Stimulated activated CD4-positive, alpha-beta T cell treated with anti-CD3 and anti-CD28 coated beads, Interleukin-1b, Interleukin-23, amount 100 ng/mL, for 4 hours (primary cell): ENCODE measurements at places on chromosomes 12 and 14.

DNA sequence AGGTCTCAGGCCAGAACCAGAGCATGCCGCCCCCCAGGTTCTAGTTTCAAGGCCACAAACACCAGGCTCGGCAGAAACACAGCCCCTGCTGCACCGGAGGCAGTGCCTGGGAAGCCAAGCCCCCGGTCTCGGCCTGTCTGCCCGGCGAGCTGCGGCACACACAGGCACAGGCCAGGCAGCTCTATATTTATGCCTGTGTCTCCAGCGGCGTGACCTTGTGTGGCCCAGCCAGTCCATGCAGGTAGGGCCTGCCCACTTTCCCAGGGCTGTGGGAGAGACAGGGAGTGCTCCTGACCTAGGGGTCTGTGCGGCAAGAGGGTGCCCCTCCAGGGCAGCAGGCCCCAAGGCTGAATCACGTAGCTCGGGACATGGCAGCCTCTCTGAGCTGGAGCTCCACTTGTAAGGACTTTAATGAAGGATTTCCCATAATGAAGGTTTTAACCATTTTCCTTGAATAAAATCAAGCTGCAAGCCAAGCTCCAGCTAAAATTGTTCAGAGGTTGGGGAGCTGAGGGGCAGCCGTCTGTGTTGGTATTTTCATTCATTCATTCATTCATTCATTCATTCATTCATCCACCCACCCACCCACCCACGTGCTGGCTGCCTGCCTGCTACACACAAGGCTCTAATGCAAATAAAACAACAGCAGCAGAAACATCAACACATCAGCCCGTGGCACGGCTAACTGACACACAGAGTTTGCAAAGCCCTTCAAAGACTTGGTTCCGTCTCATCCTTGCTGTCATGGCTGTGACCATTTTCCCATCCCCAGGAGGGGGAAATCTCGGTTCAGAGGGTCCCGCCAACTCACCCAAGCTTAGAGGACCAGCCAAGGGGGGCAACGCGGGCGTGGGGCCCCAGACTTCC lies 92.0 kb downstream of the RFLNA start:
- no peak for DNase-seq

DNA sequence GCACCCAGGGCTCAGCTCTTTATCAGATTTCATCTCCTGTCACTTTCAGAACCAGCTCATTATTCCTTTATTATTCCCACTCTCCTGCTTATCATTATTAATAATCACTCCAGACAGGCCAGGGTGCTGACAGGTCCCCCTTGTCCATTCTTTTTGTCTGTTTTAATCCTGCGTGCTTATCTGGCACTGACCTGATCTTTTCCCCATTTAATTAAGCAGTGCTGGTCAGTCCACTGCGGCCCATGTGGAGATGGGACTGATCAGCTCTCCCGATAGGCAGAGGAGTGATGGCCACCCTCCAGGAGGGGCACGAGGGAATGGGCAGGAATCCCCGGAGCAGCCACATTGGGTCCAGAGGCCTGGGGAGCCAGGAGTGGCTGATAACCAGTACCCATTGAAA lies 55.5 kb upstream of the GPATCH2L start:
- no peak for DNase-seq

GRCh38 chr12:1605129-1606020 lies 11.0 kb upstream of the FBXL14 start:
- peak; percentile 54 for DNase-seq

- DNase-seq: no peak
Observed at GRCh38 chr12:109961612-109962011, 34.6 kb downstream of the GIT2 start.

DNA sequence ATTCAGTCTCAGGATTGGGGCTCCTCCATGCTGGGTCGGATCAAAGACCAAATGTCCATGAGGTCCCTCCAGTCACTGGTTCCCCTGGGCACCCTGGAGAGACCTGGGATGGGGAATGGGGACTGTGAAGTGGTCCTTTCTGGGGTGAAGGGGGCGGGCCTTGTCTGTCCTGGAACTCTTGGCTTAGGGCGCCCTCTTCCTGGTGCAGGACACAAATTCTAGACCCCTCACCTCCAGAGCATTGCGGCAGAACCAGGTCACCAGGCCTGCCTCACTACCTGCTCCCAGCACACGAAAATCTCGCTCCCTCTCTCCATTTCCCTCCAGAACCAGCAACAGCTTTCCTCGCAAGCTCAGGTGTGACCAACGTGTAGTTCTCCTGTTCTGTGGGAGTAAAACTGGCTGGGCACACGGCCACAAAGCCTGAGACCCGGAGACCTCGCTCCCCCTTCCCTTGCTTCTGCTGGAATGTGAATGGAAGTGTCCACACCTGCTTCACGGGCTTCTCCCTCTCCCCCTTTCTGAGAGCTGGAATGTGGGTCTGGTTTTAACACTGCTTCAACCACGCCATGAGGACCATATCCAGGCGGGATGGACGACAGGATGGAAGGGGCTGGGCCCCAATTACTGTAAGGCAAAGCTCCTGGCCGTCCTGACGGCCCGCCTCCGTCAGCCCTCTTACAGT lies 112.7 kb downstream of the SCARB1 start:
- no peak for DNase-seq

DNA sequence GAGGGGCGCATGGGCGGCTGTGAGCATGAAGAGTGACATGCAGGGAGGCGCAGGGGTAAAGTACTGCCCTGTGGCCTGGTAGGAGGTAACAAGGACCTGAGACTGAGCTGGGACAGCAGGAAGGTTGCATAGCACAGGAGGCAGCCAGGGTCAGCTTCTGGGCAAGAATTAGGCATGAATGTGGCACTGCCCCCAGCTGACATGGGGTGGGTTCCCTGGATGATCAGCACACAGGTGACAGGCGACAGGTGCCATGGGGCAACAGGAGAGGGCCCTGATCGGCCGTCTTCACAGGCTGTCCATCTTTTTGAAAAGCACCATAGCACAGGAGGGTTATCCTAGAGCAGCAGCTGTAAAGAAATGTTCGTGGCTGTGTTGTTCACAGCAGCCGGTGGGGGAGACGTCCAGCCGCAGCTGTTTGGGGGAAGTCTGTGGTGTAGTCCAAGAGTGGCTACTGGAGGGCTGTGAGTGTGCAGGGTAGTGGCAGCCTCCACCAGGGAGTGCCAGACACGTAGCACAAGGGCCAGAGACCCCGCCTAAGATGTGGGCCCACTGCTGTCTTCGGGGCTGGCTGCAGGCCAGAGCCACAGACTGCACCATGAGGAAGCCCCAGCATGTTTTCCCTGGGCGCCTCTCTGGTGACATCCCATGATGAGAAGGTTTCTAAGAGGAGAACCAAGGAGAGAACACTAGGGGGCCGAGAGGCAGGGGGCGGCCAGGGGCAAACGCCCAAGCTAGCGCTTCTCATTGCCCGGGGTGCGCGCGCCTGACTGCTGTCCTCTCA lies 8.4 kb downstream of the CLBA1 start:
- no peak for DNase-seq

DNA sequence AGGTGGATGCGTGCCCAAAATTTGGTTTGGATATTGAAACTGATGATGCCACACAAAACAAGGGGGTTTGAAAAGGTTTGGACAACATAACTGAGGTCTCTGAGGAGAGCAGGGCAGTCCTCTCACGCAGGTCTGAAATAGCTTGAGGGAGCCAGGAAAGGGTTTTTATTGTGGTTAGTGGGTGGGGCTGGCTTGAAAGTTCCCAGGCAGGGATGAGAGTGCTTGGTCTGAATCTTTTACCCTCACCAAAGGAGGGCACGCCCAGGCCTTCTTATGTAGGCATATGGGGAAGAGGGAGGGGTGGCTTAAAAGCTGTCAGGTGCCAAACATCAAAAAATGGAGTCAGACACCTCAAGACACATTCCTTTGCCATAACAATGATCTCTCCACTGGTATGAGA lies 493.1 kb upstream of the CCDC196 start:
- no peak for DNase-seq

DNA sequence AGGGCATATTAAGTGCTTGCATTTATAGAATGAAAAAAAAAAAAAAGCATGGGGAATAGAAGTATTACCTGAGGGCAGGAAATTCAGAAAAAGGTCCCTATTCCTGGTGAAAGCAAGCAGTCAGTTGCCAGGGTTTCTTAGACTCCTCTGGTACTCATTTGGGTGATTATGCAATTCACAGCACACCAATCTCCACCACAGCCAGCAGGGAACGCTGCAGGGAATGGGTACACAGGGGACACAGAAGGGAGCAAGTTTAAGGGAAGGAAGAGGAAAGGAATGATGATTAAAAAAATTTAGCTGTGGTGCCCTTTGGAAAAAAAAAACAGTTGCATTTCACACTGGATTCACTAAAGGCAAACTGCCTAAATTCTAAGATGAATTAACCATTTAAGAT lies 14.2 kb downstream of the BLTP3B start:
- no peak for DNase-seq

GRCh38 chr14:76753541-76754198 lies 7.6 kb upstream of the VASH1 start:
- DNase-seq: no peak

- DNase-seq: no peak
Observed at GRCh38 chr14:28603606-28604005, 163.0 kb upstream of the FOXG1 start.

DNA sequence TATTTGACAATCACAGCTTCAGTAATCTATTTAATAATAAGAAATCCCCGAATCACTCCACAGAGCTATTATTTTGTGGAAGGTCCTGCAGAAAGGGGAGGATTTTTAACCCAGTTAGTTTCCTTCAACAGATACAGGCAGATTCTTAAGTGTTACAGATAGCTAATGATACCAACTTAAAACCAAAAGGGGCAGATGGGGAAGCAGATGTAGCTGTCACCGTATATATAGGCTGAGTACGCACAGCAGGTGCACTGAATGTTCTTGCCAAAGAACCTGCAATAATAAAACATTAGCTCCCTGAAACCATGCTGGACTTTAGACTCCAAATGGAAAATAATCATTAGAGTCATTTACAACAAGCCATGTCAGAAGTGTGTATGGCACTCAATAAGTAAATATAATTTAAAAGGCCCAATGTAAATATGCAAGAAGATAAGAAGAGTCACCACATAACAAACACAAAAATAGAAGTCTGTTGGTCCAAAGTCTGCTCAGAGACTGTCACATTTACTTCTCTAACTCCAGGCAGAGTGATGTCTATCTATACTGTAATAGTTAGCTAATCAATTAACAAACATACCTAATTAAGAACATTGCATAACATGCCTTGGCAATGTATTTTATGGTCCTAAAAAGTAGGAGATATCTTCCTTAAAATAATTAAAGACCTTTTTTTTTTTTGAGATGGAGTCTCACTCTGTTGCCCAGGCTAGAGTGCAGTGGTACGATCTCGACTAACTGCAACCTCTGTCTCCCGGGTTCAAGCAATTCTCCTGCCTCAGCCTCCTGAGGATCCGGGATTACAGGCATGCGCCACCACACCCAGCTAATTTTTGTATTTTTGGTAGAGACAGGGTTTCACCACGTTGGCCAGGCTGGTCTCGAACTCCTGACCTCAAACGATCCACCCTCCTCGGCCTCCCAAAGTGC lies 78.8 kb downstream of the SEC23A start:
- DNase-seq: no peak

DNA sequence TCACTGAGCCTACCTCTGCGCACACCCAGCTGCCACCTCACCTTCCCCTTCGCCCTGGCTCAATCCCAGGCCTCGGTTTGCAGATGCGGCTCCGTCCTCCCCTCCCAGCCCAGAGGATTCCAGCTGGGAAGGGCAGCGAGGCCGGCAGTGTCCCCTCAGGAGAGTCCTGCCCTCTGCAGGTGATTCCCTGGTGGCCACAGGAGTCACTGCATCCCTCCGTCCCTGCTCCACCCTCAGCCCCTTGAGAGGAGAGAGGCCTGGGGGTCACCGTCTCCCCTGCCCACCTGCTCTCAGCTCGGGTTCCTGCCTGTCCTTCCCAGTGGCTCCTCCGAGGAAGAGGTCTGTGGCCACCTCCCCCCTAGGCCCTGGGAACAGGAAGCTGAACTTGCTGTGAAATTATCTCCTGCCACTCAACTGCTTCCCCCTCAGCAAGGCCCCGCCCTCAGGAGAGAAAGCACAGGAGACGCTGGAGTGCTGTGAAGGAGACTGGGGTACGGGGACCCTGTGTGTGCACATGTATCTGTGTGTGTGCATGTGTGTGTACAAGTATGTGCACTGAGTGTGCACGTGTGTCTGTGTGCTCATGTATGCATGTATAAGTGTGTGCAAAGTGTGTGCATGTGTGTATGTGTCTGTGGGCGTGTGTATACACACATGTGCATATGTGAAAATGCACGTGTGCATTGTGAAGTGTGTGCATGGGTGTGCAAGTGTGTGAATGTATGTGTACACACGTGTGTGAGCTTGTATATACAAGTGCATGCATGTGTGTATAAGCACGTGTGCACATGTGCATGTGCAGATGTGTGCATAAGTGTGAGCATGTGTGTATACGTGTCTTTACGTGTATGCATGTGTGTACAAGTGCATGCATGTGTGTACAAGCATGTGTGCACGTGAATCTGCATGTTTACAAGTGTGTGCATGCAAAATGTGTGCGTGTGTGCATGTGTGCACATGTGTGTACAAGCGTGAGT lies 13.2 kb upstream of the GALNT9 start:
- no peak for DNase-seq

DNA sequence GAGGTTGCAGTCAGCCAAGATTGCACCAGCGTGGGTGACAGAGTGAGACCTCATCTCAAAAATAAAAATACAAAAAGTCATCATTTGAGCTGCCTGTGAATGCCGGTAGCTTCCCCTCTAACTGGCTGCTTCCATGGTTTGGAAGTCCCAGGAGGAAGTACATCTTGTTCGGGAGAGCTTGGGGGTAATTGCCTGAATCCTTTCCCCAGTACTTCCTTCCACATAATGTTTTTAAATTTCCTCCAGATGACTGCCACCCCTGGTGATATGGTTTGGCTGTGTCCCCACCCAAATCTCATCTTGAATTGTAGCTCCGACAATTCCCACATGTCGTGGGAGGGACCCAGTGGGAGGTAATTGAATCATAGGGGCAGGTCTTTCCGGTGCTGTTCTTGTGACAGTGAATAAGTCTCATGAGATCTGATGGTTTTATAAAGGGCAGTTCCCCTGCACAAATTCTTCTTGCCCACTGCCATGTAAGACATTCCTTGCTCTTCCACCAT lies 87.2 kb downstream of the SPRING1 start:
- no peak for DNase-seq

DNA sequence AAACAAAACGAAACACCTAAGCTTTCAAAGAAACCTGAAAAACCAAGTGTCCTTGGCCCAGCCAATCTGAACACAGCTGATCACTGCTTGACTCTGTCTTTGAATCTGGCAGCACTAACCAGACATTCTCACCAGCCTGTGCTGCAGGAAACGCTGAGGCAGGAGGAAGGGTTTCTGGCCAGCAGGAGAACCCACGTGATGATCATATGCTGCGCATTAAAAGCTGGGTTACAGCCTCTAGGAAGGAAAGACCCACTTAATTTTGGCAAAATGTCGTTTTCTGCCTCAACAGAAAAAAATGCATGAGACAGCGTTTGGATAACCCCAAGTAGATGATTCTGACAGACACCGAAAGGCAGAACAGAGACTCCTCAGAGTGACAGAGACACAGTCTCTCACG lies 9.8 kb downstream of the APPL2 start:
- DNase-seq: no peak

DNA sequence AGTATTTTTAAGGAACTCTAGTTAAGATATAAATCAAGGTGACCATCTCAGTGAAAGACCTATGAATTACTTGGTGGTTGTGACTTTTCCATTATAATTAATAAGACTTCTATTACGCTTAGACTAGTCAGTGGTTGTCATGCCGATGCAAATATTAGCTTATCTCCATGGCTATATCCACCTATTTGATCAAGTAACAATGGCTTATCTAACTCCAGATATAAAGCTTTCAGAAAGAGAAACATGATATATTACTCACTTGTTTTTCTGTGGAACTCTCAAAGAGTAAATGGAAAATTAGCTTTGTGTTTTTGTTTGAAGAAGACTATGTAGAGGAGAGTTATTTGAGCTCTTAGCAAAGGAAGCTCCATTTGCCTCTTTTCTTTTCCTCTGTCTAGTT lies 323.8 kb upstream of the DCN start:
- no peak for DNase-seq

- DNase-seq: no peak
Observed at GRCh38 chr12:99495799-99496198, 151.8 kb upstream of the GARIN6 start.
